Activated CD4-positive, alpha-beta memory T cell treated with anti-CD3 and anti-CD28 coated beads, Interleukin-2, amount 10 ng/mL, durations not matched to agents 7 days and 5 days (primary cell): ENCODE measurements at places on chromosomes 2 and 18. TPM values are rescaled to one million over a fixed set of nuclear protein-coding genes. Genes with fewer than 3 reads are reported as not detected.

Gene SAG
- total RNA-seq, result not detected

Gene DNMT3A
- 43.2 TPM for total RNA-seq

- DNase-seq, result peak; percentile 95
Observed at GRCh38 chr2:85327822-85328617, at the start of gene TGOLN2. Gene TGOLN2, minus strand, starts transcription at chr2:85327989. Its CDS starts 27 bp downstream, at chr2:85327962.

GRCh38 chr2:47917276-47917961, 11.1 kb upstream of the FBXO11 start:
- no peak for DNase-seq

DNA sequence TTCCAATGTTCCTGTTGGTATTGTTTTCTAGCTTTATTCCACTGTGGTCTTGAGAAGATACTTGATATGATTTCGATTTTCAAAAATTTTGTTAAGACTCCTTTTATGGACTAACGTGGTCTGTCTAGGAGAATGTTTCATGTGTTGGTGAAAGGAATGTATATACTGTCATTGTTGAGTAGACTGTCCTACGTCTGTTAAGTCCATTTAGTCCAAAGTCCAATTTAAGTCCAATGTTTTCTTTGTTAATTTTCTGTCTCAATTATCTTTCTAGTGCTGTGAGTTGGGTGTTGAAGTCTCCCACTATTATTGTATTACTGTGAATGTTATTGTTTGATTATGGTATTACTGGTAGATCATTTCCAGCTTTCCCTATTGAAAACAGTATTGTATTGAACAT, 55.8 kb upstream of the TTC27 start:
- DNase-seq, result no peak

Gene KCNJ13
- total RNA-seq, result not detected

Gene DIS3L2
- 30.6 TPM for total RNA-seq

Gene SF3B1
- total RNA-seq, result 292 TPM

DNA sequence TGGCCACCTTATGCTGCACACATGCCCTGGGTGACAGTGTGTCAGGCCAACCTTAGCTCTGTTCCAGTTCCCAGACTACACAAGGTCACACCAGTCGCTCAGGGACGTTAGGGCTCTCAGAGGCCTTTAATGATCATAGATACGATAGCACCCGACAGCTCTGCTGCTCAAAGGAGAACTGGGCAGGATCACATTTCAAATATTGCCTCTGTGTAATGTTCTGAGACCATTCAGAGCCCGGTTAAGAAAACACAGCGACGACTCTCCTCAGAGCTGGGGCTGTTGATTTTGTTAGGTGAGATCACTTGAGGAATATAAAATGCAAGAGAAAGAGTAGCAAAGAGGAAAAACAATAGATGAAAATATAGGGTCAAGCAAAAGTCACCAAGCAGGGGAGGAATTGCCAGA, 166.6 kb upstream of the TANK start:
- DNase-seq, result no peak

GRCh38 chr2:118056165-118056534, 32.1 kb upstream of the INSIG2 start:
- no peak for DNase-seq

- no peak for DNase-seq
Observed at GRCh38 chr18:23165271-23166068, 30.2 kb downstream of the CABLES1 start.

- DNase-seq, result no peak
Observed at GRCh38 chr2:11796190-11797171, 50.0 kb downstream of the LPIN1 start.

GRCh38 chr2:204027091-204027490, 90.5 kb downstream of the ICOS start:
- DNase-seq, result peak; percentile 41

DNA sequence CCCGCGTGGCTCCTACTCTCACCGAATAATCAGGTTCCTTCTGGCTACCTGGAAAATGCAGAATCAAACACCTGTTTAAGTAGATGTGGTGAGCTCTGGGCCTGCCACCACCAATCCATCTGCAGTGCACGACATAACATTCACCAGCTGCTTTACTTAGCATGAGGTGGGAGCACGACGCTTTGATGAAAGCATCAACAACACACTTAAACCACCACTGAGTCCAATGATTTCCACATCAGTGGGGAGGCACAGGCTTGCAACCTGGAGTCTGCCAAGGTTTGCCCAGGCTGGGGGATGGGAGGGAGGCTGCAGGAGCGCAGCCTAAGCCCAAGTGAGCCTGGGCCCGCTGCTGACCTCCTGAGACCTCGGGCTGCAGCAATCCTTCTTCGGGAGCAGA, 415.5 kb downstream of the MEIS1 start:
- DNase-seq, result no peak

DNA sequence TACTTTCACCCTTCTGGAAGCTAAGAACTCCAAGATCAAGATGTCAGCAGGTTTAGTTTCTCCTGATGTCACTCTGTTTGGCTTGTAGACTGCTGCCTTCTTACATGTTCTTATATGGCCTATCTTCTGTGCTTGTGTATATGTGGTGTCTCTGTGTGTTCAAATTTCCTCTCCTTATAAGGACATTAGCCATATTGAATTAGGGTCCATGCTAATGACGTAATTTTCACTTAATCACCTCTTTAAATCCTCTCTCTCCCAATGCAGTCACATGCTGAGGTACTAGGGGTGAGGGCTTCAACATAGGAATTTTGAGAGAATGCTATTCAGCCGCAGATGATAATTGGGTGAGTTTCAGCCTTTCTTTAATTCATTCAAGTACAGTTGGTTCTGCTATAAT, 458.3 kb upstream of the SYT4 start:
- no peak for DNase-seq

GRCh38 chr2:238087211-238087610, 12.9 kb upstream of the ESPNL start:
- no peak for DNase-seq

DNA sequence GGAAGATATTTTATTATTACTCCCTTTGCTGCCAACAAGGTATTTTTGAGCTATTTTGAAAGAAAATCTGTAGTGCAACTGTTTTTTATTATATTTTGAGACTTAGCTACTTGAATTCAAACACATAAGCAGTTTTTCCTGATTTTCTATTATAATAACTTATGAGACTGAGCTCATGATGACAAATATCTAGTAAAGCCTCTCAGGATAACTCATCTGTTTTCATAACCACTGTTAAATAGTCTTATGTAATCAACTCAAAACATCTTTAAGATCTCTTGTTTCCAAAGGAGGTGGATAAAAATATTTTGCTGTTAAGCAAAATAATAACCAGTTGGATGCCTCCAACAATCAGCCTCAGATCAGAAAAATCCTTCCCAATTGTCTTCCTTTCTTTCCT, 21.9 kb upstream of the PPP1CB start:
- no peak for DNase-seq

Gene AGXT
- total RNA-seq, result not detected

- DNase-seq, result no peak
Observed at GRCh38 chr2:222604749-222605515, 51.0 kb downstream of the FARSB start.

Gene GLB1L
- 6.2 TPM for total RNA-seq

- DNase-seq, result peak; percentile 60
Observed at GRCh38 chr2:181178823-181179412, 198.5 kb downstream of the UBE2E3 start.

Gene ABCB11
- not detected for total RNA-seq

Gene MGAT4A
- 80.6 TPM for total RNA-seq

Gene LAMA1
- not detected for total RNA-seq

Gene SLC30A3
- 0.45 TPM for total RNA-seq

- no peak for DNase-seq
Observed at GRCh38 chr2:5561006-5561405, 131.2 kb upstream of the SOX11 start.

Gene BBS5
- 1.1 TPM for total RNA-seq

Gene ZNF516
- 5.0 TPM for total RNA-seq

DNA sequence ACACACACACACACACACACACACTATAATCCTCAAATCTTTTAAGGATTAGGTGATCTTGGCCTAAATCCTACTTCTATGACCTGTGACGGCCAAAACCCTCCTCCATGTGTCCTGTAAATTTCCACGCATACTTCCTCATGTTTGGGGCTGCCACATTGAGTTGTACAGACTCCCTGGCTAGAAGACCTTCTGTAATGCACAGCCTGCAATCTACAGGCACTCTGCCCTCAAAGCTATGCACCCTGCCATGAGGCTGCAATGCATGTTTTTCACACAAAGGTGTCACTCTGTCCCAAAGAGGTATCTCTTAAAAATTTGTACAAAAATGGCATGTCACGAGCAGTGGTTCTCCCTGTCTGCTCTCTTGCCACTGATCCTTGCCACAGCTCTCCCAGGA, 26.4 kb upstream of the B4GALT6 start:
- no peak for DNase-seq

DNA sequence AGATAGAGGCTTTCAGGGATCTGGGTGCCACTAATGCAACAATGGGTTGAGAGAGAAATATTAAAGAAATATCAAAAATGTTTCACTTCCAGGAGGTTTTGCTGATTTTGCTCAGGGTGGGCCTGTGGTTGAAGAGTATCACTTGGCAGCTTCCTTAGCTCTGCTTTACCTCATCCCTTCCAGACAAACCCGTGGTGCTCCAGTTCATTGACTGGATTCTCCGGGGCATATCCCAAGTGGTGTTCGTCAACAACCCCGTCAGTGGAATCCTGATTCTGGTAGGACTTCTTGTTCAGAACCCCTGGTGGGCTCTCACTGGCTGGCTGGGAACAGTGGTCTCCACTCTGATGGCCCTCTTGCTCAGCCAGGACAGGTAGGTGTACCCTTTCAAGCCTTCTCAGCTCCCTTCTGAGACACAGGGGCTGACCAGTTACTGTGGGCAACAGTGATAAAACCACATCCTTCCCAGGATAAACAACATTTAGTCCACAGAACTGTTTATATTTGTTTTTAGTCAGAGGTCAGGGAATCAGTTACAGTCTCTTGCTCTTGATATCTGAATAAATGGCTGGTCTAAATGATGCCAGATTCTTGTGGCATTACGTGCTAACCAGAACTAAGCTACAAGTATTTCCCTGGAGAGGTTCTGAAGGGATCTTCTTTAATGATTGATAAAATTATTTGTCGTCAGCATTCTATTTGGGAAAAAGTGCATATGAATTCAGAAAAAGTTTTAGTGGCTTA, 7.0 kb downstream of the SLC14A1 start:
- DNase-seq, result no peak

Gene HSPE1
- 85.9 TPM for total RNA-seq
